LoVo (cell line): ENCODE measurements at places on chromosomes 13 and 19.
A peak's percentile ranks its signal among the peaks of the same experiment; 100 is the strongest.

- DNase-seq: no peak
Measured at GRCh38 chr19:2077833-2078619, 18.1 kb downstream of the MOB3A start.

- DNase-seq: no peak
Measured at GRCh38 chr13:51325837-51326236, 13.7 kb upstream of the SERPINE3 start.

- no peak for DNase-seq
Measured at GRCh38 chr19:17160908-17161307, 54.2 kb upstream of the USE1 start.

DNA sequence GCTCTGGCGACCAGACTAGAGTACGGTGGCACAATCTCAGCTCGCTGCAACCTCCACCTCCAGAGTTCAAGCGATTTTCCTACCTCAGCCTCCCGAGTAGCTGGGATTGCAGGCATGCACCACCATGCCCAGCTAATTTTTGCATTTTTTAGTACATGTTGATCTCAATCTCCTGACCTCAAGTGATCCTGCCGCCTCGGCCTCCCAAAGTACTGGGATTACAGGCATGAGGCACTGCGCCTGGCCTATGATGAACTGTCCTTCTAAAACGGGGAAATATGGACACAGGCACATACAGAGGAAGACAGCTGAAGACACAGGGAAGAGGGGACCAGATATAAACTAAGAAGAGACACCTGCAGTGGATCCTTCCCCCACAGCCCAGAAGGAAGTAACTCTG is 12.7 kb downstream of the CLEC4M start:
- DNase-seq: no peak

DNA sequence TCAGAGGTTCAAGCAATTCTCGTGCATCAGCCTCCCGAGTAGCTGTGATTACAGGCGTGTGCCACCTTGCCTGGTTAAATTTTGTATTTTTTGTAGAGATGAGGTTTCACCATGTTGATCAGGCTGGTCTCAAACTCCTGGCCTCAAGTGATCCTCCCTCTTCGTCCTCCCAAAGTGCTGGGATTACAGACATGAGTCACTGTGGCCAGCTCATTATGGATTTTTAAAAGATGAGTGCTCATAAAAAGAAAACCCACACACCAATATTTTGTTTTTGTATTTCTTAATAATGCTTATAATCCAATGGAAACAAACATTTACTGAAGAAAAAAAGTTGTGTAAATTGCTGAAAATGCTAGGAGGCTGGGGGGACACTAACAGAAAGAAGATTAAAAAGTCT is 5.0 kb upstream of the MICU2 start:
- no peak for DNase-seq

DNA sequence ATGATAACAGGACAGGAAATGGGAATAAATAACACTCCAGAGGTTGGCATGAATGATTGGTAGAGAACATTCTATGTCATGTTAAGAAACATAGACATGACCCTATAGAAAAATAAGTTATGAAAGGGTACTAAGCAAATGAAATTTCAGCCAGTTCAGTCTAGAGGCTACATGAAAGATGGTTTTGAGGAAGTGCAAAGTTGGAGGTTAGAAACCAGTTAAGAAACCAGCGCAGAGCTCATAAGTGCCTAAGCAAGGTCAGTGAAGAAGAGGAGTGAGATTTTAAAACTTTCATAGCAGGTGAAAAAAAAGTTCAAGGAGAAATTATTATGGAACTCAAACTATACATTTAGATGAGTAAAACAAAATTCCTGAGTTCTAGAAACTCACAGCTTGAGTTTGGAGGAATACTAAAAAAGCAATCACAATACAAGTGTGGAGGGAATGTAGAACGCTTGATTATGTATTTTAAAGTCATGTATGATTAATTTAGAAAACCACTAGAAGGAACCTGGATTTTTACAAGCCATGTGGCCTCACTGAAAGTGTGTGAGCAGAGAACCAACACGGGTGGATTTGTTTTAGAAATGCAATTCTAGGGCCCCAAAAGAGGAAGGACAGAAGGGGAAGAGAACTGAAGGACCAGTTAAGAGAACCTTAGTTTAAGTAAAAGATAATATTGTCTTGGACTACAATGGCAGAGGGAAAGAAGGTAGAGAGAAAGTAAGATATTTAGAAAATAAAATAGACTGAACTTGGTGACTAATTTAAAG is 162.4 kb downstream of the PCDH20 start:
- DNase-seq: no peak

- DNase-seq: no peak
Measured at GRCh38 chr13:112849500-112849899, 119.5 kb upstream of the MCF2L start.

DNA sequence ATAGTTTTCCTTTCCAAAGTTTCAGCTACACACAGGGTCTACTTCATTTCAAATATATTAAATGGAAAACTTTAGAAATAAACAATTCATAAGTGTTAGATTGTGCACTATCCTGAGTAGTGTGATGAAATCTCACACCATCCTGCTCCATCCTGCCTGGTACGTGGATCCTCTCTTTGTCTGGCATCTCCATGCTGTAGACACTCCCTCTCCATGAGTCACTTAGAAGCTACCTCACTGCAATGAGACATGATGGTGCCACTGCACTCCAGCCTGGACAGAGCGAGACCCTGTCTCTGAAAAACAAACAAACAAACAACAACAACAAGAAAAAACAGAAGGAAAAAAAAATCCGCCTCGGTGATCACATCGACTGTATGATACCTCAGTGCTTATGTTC is 191.8 kb downstream of the PCCA start:
- no peak for DNase-seq

DNA sequence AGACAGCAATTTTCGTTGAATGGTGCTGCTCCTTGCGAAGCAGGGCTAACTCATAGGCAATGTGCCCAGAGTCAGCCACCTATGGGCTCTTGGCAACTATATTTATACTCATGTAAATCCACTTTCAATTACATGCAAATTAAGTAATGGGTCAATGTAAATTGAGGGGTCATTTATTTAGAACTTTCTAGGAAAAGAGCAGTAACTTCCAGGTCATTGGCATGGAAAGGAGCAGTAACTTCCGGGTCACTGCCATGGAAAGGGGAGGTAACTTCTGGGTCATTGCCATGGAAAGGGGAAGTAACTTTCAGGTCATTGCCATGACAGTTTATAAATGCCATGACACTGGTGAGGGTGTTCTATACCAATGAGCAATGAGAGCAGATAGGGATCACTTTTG is 11.6 kb downstream of the KLK4 start:
- DNase-seq: no peak

- no peak for DNase-seq
Measured at GRCh38 chr19:3649888-3650287, 23.3 kb upstream of the CACTIN start.

- DNase-seq: no peak
Measured at GRCh38 chr19:56905631-56906150, 65.2 kb upstream of the PEG3 start.

- no peak for DNase-seq
Measured at GRCh38 chr19:6720369-6721137, at the start of gene C3. Gene C3, minus strand, starts transcription at chr19:6720650. Its CDS starts 61 bp downstream, at chr19:6720589.

GRCh38 chr13:41203810-41204209 is 9.4 kb upstream of the KBTBD7 start:
- no peak for DNase-seq

GRCh38 chr13:34533941-34534340 is 408.1 kb upstream of the NBEA start:
- no peak for DNase-seq

DNA sequence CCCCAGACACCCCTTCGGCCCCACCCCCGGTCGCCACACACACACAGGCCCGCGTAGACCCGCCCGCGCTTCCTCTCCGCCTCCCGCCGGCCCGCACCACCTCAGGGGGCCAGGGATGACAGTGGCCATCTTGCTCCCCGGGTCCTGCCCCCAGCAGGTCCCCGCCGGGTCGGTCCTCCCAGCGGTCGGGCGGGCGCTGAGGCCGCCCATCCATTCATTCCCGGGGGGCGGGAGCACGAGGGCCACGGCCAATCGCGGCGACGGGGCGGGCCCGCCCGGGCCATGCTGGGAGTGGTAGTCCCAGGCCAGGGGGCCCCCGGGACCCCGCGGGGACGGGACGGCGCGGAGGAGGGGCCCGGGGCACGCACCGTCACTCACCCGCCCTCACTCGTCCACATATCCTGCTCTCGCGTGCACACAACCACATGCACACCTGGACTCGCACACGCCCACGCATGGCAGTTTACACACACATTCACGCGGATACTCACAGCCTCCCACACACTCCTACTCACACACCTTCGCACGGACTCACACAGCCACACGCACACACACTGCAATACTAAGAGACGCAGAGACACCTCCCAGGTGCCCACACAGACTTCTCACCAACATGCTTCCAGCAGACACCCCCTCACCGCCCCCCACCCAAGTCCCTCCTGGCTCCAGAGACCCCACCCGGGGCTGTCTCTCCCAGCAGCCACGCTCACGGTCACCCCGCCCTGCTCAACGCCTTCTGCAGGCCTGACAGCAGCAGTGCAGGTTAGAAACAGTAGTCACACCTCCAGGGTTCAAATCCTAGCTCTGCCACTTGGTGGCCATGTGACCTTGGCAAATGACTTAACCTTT is at the start of gene DPF1:
Gene DPF1, minus strand, starts transcription at position 209 of the 849 bp plus-strand sequence. Its CDS starts 80 bp downstream, at position 129.
- peak; percentile 77 for DNase-seq

GRCh38 chr13:113809934-113810333 is 50.9 kb downstream of the TMEM255B start:
- DNase-seq: no peak

DNA sequence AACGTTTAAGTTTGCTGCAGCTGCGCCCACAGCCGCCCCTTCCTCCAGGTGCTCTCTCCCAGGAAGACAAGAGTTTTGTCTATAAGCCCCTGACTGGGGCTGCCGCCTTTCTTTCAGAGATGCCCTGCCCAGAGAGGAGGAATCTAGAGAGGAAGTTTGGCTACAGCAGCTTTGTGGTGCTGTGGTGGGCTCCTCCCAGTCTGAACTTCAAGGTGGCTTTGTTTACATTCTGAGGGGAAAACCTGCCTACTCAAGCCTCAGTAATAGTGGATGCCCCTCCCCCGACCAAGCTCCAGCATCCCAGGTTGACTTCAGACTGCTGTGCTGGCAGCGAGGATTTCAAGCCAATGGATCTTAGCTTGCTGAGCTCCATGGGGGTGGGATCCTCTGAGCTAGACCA is 6.4 kb upstream of the ERICH6B start:
- DNase-seq: no peak

GRCh38 chr13:95452375-95452774 is 100.1 kb upstream of the CLDN10 start:
- DNase-seq: no peak

- DNase-seq: no peak
Measured at GRCh38 chr13:91904005-91904404, 505.6 kb downstream of the GPC5 start.

- DNase-seq: no peak
Measured at GRCh38 chr13:85277748-85278147, 521.5 kb downstream of the SLITRK6 start.

DNA sequence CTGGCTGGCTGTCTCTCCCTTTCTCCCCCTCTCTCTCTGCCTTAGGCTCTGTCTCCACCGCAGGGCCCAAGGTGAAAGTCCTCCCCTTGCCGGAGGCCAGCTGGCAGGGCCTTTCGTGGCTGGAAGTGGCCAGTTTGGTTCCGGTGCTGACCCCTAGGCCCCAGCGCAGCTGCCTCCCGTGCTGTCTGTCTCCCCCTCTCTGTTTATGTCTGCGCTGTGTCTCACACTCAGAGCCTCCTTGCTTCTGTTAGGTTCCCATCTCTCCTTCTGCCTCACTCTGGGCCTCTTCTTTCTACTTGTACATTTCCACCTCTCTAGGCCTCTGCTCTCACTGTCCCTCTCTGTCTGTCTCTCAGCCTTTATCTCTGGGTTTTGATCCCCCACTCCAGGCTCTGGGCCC is 13.1 kb downstream of the CCDC97 start:
- DNase-seq: no peak

DNA sequence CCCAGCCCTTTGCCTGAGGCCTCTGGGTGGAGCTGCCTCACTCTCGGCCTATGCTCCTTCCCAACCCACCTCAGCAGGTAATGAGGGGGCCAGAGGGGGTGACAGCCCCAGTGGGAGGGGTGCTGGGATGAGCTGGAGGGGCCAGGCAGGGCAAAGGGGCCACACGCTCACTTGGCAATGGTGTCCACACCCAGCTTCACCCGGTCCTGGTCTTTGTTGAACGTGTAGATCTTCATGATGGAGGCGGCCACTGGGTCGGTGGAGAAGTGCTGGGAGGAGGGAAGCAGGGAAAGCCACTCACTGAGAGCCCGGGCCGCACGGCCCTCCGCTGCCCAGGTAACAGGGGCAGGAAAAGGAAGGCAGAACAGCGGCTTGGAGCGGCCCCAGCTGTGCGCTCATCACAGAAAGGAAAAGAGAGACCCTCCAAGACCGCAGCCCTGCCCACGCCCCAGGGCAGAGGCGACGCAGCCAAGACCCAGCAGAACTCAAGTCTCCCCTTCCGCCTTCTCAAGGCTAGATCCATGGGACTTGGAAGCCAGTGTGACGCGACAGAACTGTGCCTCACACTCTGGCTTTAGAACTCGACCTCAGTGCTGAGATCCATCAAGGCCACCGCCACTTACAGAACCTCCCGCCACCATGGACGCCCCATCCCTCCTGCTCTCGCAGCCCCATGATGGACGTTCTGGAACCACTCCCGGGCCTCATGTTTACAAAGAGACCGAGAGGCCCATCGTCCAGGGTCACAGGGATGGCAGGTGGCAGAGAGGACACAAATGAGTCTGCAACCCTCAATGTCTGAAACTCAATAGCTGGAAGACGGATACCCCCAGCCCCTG is 9.2 kb downstream of the UBXN6 start:
- DNase-seq: no peak

- no peak for DNase-seq
Measured at GRCh38 chr19:13042443-13043130, 47.3 kb downstream of the NFIX start.

- DNase-seq: no peak
Measured at GRCh38 chr19:10964903-10965302, 4.1 kb downstream of the SMARCA4 start.

- DNase-seq: no peak
Measured at GRCh38 chr13:75136151-75136550, 345.8 kb downstream of the TBC1D4 start.

- no peak for DNase-seq
Measured at GRCh38 chr19:51272183-51272810, 21.4 kb downstream of the SIGLECL1 start.

GRCh38 chr13:45482571-45483173 is 17.9 kb downstream of the COG3 start:
- DNase-seq: no peak

DNA sequence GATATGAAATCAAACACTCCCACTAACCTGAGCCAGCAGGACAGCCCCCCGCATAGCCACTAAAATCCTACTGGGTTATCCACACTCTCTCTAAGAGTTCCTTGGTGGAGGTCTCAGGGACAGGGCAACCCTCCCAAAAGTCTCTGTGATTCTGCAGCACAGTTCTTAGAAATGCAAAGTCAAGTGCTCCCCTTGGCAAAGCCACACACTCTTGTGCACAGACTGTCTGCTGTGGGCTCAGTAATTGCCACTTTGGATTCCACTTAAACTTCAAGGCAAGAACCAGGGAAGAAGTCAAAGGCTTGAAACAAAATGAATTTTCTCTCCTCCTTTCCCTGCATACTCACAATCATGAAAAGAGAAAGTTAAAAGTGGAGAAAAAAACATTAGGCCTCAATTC is 61.5 kb downstream of the DOCK9 start:
- DNase-seq: no peak
